ENCODE measurements at places on chromosomes 11 and 22.

DNA sequence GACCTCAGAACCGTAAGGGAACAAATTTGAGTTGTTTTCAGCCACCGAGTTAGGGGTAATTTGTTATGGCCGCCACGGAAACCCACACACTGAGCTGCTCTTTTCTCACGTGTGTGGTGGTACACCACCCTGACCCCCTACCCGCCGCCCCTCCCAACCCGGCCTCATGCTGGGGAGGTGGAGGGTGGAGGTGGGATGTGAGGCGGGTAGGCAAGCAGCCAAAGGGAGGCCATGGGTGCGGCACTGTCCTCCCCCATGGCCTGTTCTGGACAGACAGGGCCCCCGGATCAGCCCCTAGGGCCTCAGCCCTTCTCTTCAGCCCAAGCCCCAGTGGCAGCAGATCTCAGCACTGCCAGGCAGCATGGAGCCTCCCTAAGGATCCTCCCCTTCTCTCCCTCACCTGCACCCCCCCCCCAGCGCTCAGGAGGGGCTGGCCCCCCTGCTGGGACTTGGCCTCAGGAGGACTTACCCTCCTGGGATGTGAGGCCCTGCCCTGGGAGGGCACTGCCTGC lies 7.9 kb downstream of the PRR5 start:
- DNase-seq = no peak

DNA sequence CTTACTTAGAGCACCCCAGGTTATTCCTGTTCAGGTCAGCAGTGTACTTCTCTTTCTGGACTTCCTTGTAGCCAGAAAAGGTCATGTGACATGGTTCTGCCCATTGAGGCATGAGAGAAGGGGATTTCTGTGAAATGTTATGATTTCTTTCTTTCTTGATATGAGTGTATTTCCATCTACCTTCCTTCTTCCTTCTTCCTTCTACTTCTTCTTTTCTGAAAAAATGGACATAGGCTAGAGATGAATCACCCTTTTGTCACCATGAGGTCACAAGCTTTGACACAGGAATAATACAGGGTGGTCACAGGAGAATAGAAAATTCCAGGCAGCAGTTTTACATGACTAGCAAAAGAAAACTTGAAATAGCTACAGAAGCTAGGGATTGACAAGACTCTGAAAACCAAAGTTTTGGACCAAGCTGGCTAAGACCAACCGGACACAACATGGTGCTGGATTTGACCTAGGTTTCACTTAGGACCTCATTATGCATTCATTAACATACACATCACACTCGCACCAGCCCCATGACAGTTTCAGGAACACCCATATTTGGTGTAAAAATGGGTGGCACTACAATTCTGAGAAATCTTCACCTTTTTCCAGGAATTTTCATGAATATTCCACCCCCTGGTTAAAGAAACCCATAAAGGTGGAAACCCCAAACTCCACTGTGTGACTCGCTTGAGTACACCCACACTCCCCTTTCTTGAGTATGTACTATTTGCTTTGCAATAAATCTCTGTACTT lies 21.2 kb upstream of the MAP6 start:
- no peak for DNase-seq

DNA sequence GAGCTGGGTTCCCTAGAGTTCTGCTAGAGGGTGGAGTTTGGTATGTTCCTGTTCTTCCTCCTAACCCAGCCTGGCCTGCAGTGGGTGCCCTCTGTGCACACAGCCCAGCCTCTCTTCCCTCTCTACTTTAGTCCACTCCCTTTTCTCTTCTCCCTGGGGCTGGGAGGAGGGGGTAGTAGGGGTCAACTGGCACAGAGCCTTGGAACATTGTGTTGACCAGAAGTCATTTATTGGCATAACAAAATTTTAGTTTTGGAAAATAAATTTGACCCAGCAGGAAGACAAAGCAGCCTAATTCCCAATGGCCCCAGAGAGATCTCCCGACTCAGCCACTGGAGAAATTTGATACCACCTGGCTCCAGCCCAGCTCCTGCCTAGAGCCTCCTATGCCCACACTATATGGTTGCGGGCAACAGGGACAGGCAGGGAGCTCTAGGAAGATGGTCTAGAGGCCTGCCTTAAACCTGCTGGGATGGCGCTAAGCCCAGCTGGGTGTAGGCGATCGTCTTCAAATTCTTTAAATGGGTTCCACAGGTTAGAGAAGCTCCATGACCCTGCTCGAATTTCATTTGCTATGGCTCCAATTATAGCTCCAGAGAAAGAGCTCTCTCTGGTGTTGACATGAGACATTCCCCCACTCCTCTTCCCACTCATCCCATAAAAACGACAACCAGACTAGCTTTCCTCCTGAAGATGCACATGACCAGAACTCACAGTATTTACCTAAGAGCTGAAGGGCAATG lies 9.9 kb downstream of the PCSK7 start:
- no peak for DNase-seq

- DNase-seq = no peak
Observed at GRCh38 chr22:49205483-49205800, 622.2 kb downstream of the BRD1 start.

GRCh38 chr11:44578279-44578678 lies 12.8 kb downstream of the CD82 start:
- DNase-seq = no peak

GRCh38 chr11:15843309-15843872 lies 513.0 kb downstream of the SOX6 start:
- peak; percentile 62 for DNase-seq

- DNase-seq = no peak
Observed at GRCh38 chr11:65849366-65849765, 8.6 kb downstream of the CFL1 start.

- no peak for DNase-seq
Observed at GRCh38 chr22:24540470-24540869, 14.5 kb downstream of the GUCD1 start.

DNA sequence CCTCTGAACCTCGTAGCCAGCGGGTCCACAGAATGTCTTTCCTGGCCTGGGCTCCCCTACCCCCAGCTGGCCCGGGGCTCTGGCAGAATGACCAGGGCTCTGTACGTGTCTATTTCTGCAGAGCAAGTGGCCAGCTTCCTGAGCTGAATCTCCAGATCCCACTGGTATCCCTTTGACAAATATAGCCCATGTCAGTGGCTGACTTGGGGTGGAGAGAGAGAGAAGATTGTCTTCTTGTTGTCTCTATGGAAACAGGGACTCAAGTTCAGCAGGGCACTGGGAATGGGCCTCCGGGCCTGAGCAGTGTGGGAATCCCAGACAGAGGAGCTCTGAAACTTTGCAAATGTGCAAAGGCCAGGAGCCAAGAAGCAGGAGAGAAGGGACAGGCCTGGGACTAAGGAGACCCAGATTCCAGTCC lies 33.9 kb downstream of the ANO1 start:
- no peak for DNase-seq

- no peak for DNase-seq
Observed at GRCh38 chr22:43437871-43438475, 26.2 kb downstream of the MPPED1 start.

GRCh38 chr11:6646918-6647679 lies 8.5 kb downstream of the DCHS1 start:
- DNase-seq = no peak

DNA sequence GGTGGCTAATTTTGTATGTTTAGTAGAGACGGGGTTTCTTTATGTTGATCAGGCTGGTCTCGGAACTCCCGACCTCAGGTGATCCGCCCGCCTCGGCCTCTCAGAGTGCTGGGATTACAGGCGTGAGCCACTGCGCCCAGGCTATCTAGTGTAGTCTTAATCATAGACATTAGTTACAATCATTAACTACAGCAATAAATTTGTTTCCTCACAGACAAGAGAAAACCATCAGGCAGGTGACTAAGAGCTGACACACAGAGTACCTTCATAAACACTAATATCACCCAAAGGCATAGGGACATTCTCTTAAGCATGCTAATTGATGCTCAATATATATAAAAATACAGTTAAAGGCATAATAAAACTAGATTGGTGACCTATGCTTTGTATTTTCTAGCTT lies 19.4 kb downstream of the SDHD start:
- DNase-seq = no peak

- DNase-seq = no peak
Observed at GRCh38 chr11:27207025-27207650, 155.9 kb downstream of the CCDC34 start.

- no peak for DNase-seq
Observed at GRCh38 chr22:49746065-49746464, 81.6 kb downstream of the BRD1 start.

DNA sequence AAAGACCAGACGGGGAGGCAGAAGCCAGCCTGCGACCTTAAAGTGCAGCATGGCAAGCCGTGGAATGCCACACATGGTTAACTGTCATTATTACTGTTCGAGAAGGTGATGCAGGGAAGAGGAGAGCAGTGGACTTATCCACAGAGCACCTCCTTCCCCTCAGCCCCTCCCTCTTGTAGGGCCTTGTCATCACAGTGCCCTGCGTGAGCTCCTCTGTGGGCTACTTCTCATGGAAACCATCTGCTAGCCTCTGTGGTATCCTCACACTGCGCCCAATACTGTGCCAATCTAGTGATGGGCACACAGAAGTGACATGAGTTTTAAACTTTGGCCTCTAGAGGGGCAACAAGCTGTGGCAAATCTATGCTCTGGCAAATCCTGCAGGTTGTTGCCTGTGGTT lies 18.2 kb upstream of the CCDC134 start:
- no peak for DNase-seq

DNA sequence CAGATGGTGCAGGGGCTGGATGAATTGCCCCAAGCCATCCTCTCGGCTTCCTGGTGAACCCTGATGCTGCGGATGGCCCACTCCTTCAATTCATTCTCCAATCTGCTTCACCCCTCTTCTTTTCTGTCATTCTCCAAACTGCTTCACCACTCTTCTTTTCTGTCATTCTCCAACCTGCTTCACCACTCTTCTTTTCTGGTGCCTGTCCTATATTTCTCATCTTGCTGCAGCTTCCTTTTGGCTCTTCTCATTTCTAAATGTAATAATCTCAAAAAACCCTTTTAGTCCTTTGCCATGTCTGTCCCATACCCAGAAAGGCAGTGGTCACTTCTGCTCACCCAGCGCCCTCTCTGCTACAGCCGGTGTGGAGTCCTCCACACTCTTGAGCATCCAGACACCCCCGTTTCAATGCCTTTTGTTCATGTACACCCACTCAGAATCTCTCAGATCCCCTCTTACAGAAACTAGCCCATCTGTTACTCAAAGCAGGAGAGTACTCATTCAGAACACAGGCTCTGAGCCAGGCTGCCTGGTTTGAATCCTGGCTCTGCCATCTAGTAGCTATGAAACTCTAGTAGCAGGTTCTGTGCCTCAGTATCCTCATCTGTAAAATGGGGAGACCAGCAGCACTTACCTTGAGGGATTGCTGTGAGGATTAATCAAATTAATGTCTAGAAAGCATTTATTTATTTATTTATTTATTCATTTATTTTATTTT lies 14.9 kb downstream of the SERPIND1 start:
- DNase-seq = no peak

GRCh38 chr22:46929046-46929709 lies 166.7 kb downstream of the TBC1D22A start:
- DNase-seq = no peak

DNA sequence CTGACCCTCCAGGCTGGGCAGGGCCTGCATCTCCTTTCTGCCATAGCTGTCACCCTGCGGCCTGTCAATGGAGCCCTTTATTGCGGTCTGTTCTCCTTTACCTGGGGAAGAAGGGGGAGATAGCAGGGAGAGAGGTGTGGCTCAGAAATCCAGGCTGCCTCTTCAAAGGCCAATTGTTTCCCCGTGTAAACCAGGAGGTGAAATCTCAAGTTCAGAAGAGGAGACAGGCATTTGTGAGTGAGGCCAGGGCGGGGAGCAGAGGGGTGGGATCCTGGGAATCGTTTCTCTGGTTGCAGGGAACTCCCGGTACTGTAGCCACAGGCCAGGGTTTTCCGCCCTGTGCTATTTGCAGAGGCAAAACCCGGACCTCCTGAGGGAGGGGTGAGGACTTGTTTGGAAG lies 9.1 kb downstream of the DCPS start:
- no peak for DNase-seq

- DNase-seq = no peak
Observed at GRCh38 chr22:32850591-32851517, 49.3 kb downstream of the TIMP3 start.

- no peak for DNase-seq
Observed at GRCh38 chr11:95571718-95572260, 217.8 kb downstream of the FAM76B start.

- no peak for DNase-seq
Observed at GRCh38 chr11:79414644-79415317, 26.0 kb downstream of the TENM4 start.

GRCh38 chr11:119599864-119600541 lies 129.0 kb downstream of the NECTIN1 start:
- no peak for DNase-seq

DNA sequence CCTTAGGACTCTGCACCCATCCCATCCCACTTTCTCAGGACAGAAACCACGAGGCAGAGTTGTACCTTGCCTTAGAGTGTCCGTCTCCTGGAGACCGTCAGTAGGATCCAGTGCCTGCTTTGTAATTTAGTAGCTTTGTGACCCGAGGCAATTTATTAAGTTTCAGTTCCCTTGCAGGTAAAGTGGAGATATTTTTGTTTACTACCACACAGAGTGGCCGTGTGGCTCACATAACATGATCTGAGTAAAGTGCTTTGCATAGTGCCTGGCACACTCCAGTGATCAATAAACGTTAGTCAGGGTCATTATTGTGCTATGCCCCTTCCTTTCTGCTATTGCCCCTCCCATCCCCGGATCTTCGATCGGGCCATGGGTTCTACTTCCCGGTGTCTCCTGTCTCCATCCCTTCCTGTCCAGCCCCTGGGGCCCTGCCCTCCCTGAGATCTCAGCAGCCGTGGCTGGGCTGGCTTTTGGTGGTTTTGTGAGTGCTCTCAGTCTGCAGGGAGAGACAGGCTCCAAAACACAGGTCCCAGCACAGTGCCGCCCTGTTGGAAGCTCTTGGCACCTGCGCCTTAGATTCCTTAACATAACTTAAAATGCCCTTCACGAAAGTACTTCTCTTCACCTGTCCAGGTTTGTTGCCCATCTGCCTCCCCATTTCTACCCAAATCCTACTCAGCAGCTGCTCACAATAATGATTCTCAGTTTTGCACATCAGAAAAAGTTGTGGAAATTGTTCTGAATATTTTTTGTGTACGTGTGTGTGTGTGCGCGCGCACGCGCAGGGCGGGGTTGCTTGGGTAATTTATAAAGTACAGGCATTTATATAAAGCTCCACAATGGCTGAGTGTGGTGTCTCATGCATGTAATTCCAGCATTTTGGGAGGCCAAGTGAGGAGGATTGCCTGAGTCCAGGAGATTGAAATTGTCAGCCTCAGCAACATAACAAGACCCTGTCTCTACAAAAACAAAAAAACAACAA lies 753.7 kb downstream of the NTM start:
- no peak for DNase-seq

DNA sequence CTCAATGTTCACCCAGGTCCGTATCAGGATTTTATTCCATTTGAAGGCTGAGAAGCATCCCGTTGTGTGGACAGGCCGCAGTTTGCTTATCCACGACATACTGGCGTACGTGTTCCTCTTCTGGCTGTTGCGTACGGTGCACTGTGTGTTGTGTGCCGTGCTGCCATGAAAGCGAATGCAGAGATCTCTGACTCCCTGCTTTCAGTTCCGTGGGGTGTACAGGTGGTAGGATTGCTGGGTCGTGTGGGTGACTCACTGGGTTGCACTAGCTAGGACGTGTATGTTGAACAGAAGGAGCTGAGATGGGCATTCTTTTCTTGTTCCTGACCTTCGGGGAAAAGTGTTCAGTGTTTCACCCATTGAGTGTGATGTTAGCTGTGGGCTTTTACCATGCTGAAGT lies 10.3 kb downstream of the SELENOO start:
- no peak for DNase-seq
